ENCODE measurements at places on chromosomes 6 and 20. TPM values are rescaled to one million over a fixed set of nuclear protein-coding genes. Genes with fewer than 3 reads are reported as not detected.

PRSS16 gene
- 20.2 TPM for total RNA-seq

OPRL1 gene
- 0.52 TPM for total RNA-seq

PSORS1C1 gene
- total RNA-seq: 0.52 TPM

ULBP2 gene
- not detected for total RNA-seq

COL21A1 gene
- 3.1 TPM for total RNA-seq

UBE2C gene
- 255 TPM for total RNA-seq

EFCAB8 gene
- total RNA-seq: 0.20 TPM

SLC22A7 gene
- not detected for total RNA-seq

MAP3K5 gene
- 2.4 TPM for total RNA-seq

GRCh38 chr6:119324718-119325117, 24.8 kb downstream of the MAN1A1 start:
- DNase-seq: no peak

DNA sequence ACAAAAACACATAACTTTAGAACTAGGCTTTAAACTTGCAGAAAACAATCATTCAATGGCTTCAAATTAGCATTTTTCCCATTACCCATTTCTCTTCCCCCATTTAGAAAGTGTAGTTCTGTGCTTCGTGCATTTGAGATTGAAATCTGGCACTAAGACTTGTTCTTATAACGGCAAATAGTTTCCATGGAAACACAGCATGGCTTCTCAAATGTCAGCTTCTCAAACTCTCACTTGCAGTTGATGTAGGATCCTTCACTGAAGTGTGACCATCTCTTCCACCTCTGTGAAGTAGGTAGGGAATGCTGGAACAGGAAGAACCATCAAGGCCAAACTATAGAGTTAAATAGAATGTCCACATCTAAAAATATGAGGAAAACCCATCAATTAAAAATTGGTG, 52.2 kb downstream of the MANEA start:
- DNase-seq: no peak

DNA sequence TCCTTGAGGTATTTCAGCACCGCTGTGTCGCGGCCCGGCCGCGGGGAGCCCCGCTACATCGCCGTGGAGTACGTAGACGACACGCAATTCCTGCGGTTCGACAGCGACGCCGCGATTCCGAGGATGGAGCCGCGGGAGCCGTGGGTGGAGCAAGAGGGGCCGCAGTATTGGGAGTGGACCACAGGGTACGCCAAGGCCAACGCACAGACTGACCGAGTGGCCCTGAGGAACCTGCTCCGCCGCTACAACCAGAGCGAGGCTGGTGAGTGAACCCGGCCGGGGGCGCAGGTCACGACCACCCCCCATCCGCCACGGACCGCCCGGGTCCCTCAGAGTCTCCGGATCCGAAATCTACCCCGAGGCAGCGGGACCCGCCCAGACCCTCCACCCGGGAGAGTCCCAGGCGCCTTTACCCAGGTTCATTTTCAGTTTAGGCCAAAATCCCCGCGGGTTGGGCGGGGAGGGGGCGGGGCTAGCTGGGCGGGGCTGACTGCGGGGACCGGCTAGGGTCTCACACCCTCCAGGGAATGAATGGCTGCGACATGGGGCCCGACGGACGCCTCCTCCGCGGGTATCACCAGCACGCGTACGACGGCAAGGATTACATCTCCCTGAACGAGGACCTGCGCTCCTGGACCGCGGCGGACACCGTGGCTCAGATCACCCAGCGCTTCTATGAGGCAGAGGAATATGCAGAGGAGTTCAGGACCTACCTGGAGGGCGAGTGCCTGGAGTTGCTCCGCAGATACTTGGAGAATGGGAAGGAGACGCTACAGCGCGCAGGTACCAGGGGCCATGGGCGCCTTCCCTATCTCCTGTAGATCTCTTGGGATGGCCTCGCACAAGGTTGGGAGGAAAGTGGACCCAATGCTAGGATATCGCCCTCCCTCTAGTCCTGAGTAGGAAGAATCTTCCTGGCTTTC, 693 bp downstream of the HLA-F start:
- no peak for DNase-seq

DNA sequence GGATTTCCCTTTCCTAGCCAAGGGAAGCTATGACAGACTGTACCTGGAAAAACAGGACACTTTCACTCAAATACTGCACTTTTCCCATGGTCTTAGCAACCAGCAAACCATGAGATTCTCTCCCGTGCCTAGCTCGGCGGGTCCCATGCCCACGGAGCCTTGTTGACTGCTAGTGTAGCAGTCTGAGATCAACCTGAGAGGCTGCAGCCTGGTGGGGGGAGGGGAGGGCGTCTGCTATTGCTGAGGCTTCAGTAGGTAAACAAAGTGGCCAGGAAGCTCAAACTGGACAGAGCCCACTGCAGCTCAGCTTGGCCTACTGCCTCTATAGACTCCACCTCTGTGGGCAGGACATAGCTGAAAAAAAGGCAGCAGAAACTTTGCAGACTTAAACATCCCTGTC, 61.8 kb downstream of the EPM2A start:
- DNase-seq: no peak

- DNase-seq: no peak
Measured at GRCh38 chr20:38134427-38135270, 30.4 kb downstream of the TGM2 start.

- DNase-seq: no peak
Measured at GRCh38 chr20:36104244-36104643, 50.3 kb upstream of the EPB41L1 start.

DNA sequence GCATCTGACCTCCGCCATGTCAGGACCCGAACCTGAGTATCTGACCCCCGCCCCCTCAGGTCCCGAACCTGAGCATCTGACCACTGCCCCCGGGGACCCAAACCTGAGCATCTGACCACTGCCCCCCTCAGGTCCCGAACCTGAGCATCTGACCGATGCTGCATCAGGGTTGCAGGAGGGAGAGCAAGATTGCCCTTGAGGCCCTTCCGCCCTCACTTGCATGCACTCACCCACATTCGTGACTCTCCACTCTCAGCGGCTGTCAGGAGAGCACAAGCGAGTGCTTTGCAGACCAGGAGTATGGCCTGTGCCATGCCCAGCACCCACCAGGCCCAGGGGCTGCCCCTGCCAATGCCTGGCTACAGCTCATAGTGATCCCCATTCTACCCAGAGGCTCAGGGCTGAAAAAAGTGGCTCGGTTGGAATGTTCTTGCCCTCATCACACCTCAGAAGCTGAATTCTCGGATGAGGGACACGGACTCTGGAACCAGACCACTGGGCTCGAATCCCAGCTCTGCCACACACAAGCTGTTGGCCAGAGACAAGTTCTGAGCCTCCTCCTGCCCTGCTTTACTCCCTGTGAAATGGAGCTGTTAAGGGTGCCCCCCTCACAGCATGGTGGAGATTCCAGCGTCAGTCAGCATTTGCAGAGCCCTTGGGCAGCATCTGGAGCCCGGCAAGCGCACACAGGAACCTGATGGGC, 82.1 kb downstream of the DLL1 start:
- peak; percentile 33 for DNase-seq

DNA sequence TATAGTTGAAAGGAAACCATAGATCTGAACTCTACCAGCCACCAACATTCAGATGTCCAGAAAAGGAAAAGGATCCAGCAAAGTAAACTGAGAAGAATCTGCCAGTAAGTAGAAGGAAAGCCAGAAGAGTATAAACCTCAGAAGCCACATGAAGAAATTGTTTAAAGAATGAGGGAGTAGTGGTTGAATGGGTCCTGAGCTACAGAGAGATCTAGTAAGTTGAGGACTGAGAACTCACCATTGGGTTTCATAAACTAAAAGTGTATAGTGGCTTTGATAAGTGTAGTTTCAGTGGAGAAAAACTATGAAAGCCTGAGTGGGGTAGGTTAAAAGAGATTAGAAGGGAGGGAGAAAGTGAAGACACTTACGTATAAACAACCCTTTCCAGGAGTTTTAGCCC, 32.0 kb upstream of the SUMO4 start:
- no peak for DNase-seq

- DNase-seq: no peak
Measured at GRCh38 chr6:38248500-38249234, 391.1 kb downstream of the BTBD9 start.

GRCh38 chr20:23857962-23858595, 21.5 kb downstream of the CST5 start:
- DNase-seq: no peak

- DNase-seq: no peak
Measured at GRCh38 chr6:107620732-107621131, 130.8 kb downstream of the SOBP start.

DNA sequence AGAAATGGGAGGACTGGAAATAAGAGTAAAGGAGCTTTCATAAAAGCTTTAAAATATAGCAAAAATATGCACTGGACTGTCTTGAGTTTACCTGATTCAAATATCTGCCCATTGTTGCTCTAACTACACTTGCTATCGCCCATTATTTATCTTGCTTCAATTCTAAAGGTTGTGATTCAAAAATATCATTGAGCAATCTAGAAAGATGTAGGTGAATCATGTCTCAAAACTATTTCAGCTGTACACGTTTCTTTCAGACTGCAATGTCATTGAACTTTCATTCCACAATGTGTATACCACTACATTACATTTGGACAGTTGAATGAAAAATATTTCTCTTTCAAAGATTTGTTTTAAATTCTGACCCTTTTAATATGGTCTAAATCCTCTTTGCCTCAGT, 545.6 kb downstream of the BMP2 start:
- no peak for DNase-seq

GRCh38 chr6:56368491-56368890, 121.1 kb upstream of the COL21A1 start:
- no peak for DNase-seq

GRCh38 chr6:89542866-89543265, 95.7 kb downstream of the LYRM2 start:
- no peak for DNase-seq

- DNase-seq: peak; percentile 72
Measured at GRCh38 chr6:1390133-1390945, 963 bp downstream of the FOXF2 start.

DNA sequence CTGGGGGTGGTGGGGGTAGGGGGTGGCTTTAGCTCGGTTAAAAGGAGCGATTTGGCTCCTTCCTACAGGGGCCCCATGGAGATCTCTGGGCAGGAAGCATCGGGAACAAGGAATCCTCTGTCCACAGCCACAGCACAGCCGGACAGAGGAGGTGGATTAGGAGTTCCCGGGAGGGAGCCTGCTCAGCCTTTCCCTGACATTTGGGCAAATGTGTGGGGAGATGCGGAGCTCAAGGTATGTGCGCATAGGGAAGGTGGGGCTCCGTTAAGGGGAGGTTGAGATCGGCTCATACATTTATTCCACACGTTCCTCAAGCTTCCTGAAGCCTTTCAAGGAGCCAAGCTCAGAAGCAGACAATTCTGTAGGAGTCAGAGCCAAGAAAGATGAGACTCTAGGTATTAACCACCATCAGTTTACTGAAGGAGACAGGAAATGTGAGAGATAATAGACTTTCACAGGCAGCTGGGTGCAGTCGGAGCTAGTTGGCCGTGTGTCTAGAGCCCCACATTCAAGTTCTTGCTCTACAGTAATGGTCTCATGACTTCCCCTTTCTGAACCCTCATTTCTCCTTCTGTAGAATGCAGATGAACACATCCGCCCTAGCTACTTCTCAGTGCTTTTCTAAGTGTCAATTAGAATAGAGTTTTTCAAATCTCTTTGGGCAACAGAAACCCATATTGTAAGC, 40.8 kb upstream of the EPB41L1 start:
- no peak for DNase-seq

DNA sequence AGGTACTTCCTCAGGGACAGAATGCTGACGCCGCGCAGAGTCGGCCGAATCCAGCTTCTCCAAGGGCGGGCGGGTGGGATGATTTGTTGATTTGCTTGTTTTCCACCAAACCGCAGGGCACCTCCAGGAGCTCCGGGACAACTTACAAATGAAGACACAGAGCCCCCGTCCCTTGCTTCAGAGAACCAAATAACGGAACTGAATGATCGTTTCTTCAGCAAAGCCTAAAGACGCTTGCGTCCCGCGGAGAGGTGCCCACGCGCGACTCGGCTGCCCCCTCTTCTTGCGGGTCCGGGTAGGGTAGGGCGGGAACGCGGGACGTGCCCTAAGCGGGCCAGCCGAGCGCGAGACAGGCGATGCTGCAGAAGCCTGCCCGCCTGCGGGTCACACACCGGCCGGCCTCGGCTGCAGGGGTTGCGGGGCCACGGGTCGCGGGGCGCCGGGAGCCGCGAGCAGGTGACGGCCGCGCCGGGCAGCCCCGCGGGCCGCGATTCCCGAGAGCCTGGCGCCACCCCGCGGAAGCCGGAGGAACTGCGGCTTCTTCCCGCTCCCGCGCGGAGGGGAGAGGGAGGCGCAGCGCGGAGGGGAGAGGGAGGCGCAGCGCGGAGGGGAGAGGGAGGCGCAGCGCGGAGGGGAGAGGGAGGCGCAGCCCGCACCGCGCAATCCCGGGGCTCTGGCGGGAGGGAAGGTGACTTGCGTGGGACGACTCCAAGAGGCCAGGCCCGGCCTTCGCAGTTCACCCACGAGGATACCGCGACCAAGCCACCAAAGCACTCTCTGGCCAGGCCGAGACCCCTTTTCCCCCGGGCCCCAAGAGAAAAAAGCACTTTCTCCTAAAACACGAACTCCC, 7.7 kb upstream of the FOXF2 start:
- no peak for DNase-seq

- no peak for DNase-seq
Measured at GRCh38 chr6:90411292-90411781, 114.7 kb upstream of the BACH2 start.

All from H1 (cell line).